ENCODE measurements at places on chromosomes 12 and 14.

- no peak for DNase-seq
Observed at GRCh38 chr12:80709811-80710726, 2.6 kb downstream of the MYF6 start.

GRCh38 chr14:34460841-34461240, 1.2 kb downstream of the SPTSSA start:
- DNase-seq, result no peak

DNA sequence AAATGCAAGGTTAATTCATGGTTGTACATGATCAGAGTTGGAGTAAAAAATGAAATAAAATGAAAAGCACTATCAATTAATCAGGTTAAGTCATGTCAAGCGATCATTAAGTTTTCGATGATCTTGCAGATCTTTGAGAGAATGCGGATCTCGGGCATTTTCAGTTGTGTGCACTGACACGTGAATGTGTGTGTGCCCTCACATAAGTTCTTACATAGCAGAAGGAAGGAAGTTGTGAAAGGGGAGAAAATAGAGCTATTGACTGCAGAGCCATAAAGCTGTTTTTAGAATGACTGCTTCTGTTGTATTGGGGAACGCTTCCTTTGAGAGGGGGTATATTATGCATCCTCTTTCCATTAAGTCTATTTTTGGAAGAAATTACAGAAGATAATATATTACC, 101.3 kb downstream of the HMGA2 start:
- DNase-seq, result no peak

DNA sequence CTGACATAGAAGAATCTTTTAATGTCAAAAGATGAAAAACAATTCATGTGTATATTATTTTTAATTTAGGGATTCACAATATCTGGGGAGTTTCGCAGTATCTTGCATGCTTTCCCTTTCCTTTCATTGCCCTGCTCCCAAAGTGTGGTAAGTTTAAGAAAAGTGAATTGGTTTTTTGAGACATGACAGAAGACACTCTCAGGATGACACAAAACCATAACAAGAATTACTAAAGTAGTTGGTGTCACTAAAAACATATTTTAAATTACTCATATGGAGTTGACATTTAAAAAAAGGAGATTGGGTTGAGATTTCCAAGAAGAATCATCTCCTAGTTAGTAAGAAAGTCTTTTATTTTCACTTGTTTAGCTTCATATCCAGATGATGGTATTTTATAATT, 5.1 kb upstream of the PCNX1 start:
- no peak for DNase-seq

DNA sequence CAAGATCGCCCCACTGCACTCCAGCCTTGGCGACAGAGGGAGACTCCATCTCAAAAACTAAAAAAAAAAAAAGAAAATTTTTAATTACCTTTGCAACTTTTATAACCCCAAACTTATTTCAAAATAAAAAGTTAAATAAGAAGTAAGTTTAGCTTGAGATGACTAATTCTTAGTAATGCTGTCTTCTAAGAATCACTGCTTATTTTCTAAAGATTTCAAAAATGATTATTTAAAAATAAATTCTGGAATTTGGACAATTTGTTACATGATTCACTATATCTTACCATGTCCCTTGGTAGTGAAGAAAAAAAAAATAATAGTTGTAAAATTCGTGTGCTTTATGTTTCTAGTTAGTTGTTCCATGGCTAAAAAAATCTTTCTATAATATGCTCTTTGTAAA, 11.6 kb upstream of the HECTD1 start:
- DNase-seq, result no peak

DNA sequence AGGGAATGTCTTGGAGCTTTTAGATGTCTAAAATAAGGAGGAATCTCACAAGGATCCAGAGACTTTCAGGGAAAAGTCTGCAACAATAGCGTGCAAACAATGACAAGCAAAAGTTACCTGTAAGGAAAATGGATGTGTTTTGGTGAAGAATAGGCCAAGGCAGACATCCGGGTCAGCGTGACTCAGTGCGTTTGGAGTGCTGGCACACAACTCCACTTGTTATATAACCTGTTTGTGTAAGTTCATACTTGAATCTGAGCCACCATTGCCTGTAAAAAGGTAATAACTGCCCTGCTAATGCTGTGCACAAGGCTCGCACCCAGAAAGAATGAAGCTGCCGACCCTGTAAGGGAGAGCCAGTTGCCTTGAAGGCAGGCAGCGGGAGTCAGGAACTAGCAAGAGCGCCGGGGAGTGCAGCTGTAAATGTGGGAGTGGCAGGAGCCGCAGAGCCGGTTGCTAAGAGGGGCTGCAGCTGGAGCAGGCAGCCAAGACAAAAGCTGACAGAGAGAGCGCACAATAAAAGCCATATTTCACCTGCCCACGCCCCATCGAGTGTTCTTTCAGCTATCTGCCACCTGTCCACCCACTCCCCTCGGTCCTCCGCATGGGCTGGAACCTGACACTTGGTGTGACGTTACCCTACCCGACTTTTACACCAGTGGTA, 638.5 kb upstream of the MIS18BP1 start:
- DNase-seq, result no peak

DNA sequence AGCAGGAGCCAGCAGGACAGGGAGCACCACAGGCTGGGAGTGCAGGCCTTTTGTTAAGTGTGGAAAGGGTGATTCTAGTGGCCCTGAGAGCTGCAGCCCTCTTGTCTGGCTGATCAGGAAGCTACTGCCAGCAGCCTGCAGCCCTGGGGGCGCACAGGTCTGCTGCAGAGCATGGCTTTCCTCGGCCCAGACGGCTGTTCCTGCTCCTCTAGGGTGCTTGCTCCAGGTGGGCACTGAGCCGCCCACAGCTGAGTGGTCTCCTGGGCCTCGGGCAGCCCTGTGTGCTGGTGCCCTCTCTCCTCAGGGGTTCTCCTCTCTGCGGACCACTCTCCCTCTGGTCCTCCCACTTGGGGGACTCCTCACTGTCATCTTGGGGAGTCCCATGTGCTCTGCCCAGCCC, 18.9 kb downstream of the CCDC88C start:
- no peak for DNase-seq

GRCh38 chr12:105192624-105193225, 43.2 kb downstream of the APPL2 start:
- DNase-seq, result no peak

DNA sequence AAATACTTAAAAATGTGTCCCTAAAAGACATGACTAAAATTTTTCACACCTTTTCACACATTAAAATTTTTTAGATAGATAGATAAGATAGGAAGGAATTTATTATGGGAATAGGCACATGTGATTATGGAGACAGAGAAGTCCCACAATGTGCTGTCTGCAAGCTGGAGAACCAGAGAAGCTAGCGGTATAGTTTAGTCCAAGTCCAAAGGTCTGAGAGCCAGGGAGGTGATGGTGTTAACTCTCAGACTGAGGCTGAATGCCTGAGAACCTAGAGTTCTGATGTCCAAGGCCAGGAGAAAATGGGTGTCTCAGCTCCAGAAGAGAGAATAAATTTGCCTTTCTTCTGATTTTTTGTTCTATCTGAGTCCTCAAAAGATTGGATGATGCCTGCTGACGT, 65.7 kb downstream of the POLR3B start:
- DNase-seq, result no peak

DNA sequence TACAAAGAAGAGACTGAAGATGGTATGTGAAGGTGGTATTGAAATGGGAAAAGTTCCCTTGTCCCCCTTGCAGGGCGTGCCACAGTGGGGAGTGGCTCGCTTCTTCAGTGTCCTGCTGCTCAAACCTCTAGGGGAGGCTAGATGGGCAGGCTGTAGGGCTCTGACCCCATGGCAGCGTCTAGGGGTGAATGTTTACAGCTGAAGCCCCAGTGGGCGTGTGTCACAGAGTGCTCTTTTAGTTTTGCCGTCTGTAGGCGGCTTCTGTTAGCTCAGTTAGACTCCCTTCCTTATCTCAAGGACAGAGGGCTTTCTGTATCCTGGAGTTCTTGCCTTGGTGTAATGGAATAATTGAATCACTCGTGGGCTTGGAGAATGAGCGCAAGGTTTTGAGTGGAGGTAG, 266.2 kb downstream of the RAD51B start:
- DNase-seq, result no peak

DNA sequence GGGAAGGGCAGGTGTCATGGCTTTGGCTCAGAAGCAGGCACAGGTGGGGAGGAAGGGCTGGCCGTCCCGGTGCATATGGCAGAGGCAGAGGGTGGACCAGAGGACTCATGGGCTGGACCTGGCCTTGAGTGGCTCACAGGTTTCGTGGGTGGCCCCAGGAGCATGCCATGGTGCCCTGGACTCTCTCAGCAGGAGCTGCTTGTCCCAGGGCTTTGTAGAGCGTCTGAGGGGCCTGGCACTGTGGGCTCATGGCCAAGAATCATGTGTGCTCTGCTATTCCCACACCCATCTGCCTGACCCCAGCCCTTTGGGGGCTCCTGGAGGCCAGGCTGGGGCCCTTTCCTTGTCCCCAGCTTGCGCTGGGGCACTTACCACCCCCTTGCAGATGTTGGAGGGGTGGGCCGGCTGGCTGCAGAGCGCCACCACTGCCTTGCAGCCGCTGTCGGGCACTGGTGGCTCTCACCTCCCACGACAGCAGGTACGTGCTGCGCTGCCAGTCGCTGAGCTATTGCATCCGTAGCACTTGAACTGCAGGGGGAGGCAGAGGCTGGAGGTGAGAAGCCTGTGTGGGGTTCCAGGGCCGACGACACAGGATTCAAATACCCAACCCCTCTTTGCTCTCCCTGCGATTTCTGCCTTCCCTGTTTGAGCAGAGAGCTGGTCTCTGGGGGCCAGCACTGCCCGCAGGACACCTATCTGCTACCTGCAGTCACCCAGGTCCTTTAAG, 187.4 kb upstream of the PRMT8 start:
- DNase-seq, result no peak

- DNase-seq, result no peak
Observed at GRCh38 chr12:122306407-122306806, 40.1 kb upstream of the VPS33A start.

- DNase-seq, result no peak
Observed at GRCh38 chr14:105487449-105487985, 831 bp downstream of the CRIP1 start.

DNA sequence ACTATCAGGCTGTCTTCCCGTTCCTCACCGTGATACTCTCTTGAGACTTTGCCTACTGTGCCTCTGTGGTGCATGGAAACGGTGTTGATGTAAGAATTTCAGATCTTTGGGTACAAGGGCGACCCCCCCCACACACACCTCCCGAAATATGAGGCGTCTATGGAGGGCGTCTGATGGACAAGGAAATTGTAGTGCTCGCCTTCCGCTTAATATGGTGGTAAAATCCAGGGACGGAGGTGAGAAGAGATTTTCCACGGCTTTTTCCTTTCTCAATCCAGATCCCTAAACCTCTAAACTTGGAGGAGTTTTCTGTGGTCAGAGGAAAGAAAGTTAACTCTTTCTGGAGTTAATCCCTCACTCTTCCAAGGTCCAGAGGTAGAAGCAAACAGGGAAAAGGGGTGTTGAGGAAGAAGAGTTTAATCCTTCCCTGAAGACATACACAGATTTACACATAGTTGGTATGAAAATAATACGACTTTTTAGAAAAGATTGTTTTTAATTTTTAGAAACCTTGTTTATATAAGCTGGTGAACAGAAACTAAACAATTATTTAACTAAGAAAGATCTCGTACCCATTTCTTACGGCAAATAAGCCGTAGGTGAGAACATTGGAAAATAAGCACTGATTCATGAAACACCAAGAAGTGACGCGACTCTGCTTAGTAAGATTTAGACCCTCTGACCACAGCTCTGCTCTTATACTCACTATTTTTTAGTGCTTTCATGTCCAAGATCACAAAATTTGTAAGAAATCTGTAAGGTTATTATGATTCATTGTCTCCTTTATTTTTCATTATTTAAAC, 23.1 kb upstream of the RNASE12 start:
- no peak for DNase-seq

All from GM19239 (cell line).